ENCODE measurements at places on chromosomes 1 and 21.

- no peak for DNase-seq
These were observed 38.3 kb downstream of the ELK4 start for GRCh38 chr1:205593532-205593931.

- DNase-seq = peak; percentile 23
These were observed 116.9 kb upstream of the COA6 start for GRCh38 chr1:234256359-234256758.

GRCh38 chr1:14738647-14739046 is 140.2 kb downstream of the KAZN start:
- no peak for DNase-seq

GRCh38 chr1:39145331-39145965 is 59.0 kb upstream of the MACF1 start:
- no peak for DNase-seq

DNA sequence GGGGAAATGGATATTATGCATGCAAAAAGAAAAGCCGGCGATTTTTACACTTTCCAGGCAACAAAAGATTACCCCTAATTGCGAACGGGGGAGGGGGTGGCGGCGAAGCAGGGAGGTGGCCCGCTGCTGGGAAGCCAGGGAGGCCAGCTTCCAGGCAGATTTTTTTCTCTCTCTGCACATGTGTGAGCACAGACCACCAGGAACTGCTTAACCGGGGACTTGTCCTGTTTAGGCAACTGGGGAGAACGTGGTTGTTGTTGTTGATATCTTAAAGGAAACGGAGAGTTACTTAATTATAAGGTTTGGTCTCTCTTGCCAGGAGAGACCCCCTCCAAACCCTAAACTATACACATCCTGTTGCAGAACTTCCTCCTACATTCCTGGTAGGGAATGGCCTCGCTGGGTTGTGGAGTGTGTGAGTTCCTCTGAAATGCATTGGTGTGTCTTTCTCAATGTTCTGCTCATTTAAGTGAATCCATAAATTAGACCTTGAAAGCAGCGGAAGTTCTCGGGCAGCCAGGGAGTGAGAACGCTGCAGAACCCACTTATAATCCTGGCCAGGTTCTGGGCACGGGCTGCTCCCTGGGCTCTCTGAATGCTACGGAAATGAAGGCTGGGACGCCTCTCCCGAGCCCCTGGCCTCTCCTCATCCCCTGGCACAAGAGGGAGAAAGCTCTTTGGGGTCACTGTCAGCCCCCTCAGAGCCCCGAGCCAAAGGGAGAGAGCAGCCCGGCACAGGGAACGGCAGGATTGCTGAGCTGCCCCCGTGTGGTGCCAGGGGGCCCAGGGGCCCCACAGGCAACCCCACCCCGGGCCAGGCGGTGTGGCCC is 250.0 kb downstream of the FOXD2 start:
- DNase-seq = no peak

DNA sequence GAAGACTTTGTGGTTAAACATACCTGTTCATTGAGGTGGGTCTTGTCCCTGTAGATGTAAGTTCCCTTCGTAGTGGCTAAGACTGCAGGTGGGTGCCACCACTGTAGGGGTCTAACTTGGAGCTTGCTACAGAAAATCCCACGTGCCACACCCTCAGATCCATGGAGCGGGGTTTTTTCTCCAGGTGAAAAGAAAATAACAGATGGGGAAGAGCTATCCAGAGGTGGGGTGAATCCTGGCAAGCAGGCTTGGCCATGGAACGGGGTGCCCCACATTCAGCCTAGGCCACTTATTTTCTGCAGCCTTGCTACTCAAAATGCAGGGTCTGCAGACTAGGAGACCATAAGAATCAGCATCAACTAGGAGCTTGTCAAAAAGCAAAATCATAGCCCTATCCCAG is 24.0 kb downstream of the EXOC8 start:
- DNase-seq = no peak

DNA sequence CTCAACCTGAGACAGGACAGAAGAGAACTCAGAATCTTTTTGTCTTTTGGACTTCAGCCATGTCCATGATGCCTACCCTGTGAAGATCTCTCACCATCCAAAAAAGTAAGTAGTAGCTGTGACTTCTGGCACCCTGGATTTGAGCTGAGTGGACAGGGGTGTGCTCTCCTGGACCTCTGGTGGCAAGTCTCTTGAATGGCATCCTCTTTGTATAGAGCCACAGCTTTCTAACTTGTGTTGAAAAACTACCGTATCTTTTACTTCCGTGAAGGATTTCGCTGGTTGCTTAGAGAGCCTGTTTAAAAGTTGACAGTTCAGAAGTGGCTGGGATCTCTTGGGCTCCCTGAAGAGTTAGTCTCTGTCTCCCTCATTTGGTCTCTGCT is 1.8 kb downstream of the MFN2 start:
- no peak for DNase-seq

GRCh38 chr21:26554365-26554764 is 18.7 kb downstream of the CYYR1 start:
- no peak for DNase-seq

- no peak for DNase-seq
These were observed 30.9 kb downstream of the CCN1 start for GRCh38 chr1:85611425-85611824.

DNA sequence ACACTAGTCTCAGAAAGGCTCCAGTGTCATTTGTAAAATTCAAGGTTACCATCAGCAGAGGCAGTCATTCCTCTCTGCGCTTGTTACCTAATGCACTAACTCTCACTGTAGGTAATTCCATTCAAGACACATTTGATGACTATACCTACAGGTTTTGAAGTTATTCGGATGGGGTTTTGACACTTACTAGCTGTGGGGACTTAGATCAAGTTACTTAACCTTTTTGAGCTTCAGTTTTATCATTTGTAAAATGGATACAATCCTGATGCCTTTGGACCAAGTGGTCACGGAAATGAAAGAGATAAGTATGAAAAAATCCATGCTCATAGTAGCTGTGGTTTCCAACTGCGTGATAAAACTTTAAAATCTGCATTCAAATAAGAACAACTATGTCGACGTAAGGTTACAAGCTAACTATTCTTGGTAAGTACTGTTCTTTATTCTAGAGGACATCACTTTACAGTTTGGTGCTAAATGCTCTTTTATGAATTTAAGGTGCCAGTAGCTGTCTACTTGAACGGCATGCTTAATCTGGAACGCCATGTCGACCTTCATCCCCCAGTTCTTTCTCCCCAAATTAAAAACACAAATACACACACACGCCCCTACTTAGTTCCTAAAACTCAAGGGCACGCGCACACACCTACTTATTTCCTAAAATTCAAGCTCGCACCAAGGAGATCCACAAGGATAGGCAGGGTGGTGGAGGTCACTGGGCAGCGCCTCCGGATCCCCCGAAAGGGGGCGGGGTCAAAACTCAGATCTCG is 550 bp upstream of the NFYC start:
- DNase-seq = no peak

- no peak for DNase-seq
These were observed 217.1 kb downstream of the ZP4 start for GRCh38 chr1:237673631-237674030.

DNA sequence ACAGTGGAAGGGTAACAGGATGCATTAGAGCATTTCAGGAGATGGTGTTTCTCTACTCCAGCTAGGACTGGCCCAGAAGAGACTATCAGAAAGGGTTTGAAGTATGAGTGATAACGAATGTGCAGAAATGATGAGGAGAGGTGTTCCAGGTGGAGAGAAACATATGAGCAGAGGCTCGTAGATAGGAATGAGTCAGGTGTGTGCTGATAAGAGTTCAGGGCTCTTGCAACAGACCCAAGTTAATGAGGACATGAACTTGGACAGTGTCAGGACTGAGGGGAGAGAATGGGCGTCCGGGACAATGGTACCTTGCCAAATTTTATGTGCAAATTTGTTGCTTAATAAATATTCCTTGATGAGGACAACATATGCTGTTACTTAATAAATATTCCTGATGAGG is 183.9 kb upstream of the NFIA start:
- no peak for DNase-seq

DNA sequence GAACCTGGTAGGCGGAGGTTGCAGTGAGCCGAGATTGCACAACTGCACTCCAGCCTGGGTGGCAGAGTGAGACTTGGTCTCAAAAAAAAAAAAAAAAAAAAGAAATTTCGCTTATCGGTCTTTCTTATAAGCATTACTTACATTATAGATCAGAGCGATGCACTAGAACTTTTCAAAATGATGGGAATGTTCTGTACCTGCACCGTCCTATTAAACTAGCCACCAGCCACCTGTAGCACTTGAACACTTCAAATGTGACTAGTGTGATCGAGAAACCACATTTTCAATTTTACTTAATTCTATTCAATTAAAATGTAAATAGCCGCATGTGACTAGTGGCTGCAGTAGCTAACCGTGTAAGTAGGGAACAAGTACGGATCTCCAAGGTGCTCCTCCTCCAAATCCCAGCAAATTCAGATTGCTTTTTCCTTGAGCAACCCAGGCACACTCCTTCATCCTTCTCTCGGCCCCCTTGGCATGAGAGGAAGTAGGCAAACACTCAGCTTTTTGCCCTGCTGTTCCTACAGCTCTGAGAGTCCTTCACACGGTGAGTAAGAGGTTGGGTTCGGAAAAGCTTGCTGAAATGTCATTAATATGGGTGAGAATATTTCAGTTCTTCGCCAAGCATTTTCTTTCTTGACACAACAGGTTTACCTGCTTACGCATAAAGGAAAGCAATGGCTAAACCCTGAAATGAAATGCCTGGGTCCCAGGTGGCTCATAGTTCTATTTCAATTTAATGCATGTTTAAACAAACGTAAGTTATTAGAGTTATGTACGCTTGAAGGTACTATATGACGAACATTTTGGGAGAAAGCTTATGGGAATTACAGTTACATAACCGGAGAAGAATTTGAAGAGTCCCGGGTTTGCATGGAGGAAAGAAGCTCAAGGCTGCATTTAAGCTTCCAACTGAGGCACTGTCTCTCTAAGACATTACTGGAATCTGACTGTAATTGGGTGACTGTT is 69.5 kb upstream of the HUNK start:
- no peak for DNase-seq

GRCh38 chr1:147598621-147599361 is 57.5 kb downstream of the BCL9 start:
- DNase-seq = peak; percentile 63

GRCh38 chr1:167697667-167698141 is 24.1 kb upstream of the MPZL1 start:
- DNase-seq = no peak

DNA sequence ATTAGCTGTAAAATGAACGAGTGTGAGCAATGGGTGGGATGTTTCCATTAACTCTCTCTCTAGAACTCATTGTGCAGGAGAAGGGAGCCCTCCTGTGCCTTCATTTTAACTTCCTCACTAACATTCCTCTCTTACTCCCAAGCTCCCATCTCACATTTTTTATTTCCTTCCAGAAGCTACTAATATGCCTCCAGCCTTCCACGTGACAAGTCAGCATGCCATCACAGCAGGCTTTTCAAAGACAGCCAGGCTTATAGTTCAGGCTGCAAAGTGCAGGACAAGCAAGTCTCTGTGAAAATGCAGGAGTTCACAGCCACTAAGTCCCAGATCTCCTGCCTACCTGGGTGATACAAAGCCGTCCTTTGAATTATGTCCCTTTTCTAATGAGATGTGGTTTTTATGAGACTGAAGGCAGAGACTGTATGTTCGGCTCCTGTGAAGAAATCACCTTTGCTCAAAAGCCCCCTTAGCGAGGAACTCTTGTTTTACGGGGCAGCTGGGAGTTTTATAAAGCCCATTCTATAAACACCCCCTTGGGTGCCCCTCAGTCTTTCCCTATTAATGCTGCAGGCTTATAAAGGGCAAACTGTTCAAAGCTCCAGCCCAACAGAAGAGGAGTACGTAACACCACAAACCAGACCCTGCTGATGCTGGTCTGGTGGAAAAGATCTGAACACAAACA is 14.8 kb upstream of the ANGPTL7 start:
- DNase-seq = no peak

DNA sequence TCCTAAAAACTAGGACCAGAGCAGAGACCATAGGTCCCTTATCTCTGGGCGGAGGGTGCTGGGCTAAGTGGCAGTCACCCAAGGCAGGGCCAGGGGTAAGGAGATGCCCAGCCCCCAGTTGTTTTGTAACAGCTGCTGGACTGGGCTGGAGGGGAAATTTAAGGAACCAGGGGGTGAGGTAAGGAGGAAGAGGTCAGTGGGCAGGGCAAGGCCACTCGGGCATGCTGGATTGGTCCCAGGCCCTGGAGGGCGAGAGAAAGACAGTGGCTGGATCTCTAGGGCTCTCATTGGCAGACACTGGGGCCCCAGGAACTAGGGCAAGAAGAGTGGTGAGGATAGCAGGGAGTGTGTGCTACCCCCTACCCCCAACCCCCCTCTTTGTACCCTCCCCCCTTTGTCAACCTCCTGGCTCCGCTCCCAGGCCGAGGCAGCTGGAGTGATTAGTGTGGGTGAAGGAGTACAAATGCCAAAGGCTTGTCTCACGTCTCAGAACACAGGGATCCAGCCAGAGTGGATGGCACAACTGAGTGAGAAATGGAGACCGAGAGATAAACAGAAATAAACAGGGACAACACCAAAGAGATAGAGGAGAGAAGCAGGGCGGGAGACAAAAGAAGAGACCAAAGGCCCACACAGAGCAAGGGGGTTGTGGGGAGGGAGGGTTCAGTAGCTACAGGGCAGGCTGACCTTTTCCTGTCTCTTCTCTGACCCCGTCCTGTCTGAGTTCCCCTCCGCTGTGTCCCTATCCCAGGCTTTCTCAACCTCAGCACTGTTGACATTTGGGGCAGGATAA is 20.5 kb upstream of the THRAP3 start:
- DNase-seq = no peak

DNA sequence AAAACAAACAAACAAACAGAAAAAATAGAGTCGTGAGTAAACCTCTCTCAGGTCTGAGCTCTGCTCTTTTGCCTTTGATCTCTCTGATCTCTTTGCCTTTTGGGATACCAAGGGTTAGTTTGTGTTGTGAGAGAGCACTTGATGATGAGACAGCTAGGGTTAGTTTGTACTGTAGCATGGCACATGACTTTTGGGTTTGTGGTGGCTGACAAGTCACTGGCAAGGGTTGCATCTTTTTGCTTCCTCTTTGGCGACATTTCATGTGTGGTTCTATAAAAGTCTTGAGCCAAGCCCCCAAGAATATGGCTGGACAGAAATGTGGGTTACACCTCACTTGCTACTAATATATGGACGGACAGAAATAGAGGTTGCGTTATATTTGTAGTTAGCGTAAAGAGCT is 60.5 kb downstream of the TESK2 start:
- no peak for DNase-seq

DNA sequence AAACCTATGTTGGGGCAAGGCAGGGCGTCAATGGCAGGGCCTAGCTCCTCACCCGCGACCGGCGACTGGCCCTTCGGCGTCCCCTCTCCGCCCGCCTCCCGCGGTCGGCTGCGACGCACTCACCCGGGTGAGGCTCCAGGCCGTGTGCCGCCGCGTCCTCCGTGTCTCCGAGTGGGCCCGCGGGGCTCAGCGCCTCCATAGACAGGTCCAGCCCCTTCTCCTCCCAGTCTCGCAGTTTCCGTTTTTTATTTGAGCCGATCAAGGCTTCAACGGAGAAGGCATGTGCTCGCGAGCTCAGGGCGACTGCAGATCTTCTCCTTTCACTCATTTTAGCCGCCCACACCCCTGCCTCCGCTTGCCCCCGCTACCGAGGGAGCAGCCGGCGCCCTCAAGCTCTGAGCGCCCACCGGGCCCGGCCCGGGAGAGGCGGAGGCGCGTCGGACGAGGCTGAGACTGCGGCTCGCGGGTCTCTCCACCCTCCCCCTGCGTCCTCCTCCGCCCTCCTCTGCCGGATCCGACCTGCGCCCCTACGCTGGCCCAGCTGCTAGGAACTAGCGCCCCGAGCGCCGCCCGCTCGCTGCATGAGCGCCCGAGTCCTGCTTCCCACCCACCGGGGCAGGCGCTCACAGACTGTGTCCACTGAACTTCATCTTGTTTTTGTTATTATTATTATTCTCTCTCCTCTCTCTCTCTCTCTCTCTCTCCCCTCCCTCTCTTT is 516 bp downstream of the TBX15 start:
- no peak for DNase-seq

Measured in DND-41 (cell line).